ENCODE measurements at places on chromosomes 12 and 14. TPM values are rescaled to one million over a fixed set of nuclear protein-coding genes. Genes with fewer than 3 reads are reported as not detected.

The TUBA1A gene
- 1,359 TPM for total RNA-seq

The SAMD15 gene
- total RNA-seq, result 0.94 TPM

The KRR1 gene
- 32.9 TPM for total RNA-seq

The PROX2 gene
- total RNA-seq, result not detected

The REP15 gene
- total RNA-seq, result 0.32 TPM

The PPP4R4 gene
- total RNA-seq, result 0.34 TPM

The PLD4 gene
- total RNA-seq, result 0.09 TPM

The PLCZ1 gene
- not detected for total RNA-seq

The CCNK gene
- 17.0 TPM for total RNA-seq

The LBHD2 gene
- not detected for total RNA-seq

The TMTC2 gene
- total RNA-seq, result 15.9 TPM

The MDGA2 gene
- not detected for total RNA-seq

The NINJ2 gene
- 3.0 TPM for total RNA-seq

The PCED1B gene
- not detected for total RNA-seq

The NELL2 gene
- not detected for total RNA-seq

The VIPAS39 gene
- 36.1 TPM for total RNA-seq

The PLEKHD1 gene
- total RNA-seq, result under 0.01 TPM

The NFATC4 gene
- 97.9 TPM for total RNA-seq

The FAM186B gene
- total RNA-seq, result 0.63 TPM

The PLEKHG7 gene
- not detected for total RNA-seq

The DPPA3 gene
- total RNA-seq, result not detected

The CLEC14A gene
- total RNA-seq, result 1.1 TPM

The IFI27 gene
- 11.0 TPM for total RNA-seq

The SLC8A3 gene
- under 0.01 TPM for total RNA-seq

The C1S gene
- total RNA-seq, result 378 TPM

The KRT83 gene
- not detected for total RNA-seq

The OR4E2 gene
- not detected for total RNA-seq

The SERPINA5 gene
- total RNA-seq, result 0.09 TPM

The TAS2R42 gene
- total RNA-seq, result not detected

The ADAMTS20 gene
- total RNA-seq, result not detected

The STXBP6 gene
- 7.6 TPM for total RNA-seq

The AICDA gene
- not detected for total RNA-seq

The NCKAP5L gene
- total RNA-seq, result 11.3 TPM

The SLC2A14 gene
- total RNA-seq, result not detected

The SCNN1A gene
- 0.16 TPM for total RNA-seq

The ACSM4 gene
- total RNA-seq, result not detected

The CIDEB gene
- total RNA-seq, result 1.3 TPM

The TMTC1 gene
- total RNA-seq, result 28.7 TPM

The CSRP2 gene
- 4.4 TPM for total RNA-seq

The GSC gene
- total RNA-seq, result not detected

The KCTD10 gene
- total RNA-seq, result 52.8 TPM

The HOXC12 gene
- total RNA-seq, result not detected

All from bronchial smooth muscle cell (primary cell).